ENCODE measurements at places on chromosomes 3 and 15.

- DNase-seq: no peak
- H3K4me3 ChIP-seq: no peak overlapping the region
- no peaks in the 10 kb centered on the region for H3K27me3 ChIP-seq
- H3K36me3 ChIP-seq: no peaks in the 10 kb centered on the region
- no peak overlapping the region for H3K27ac ChIP-seq
These were observed 51.6 kb downstream of the LIPC start for GRCh38 chr15:58483376-58483775.

- no peaks in the 10 kb centered on the region for H3K27me3 ChIP-seq
- no peak overlapping the region for H3K4me3 ChIP-seq
- no peaks in the 10 kb centered on the region for H3K4me1 ChIP-seq
- no peaks in the 10 kb centered on the region for H3K36me3 ChIP-seq
- no peak overlapping the region for H3K27ac ChIP-seq
These were observed 1055.8 kb upstream of the CADM2 start for GRCh38 chr3:83902787-83903533.

- H3K27ac ChIP-seq: no peak overlapping the region
- peaks cover 27% of the 10 kb centered on the region for H3K4me1 ChIP-seq
These were observed 38.6 kb downstream of the IGF1R start for GRCh38 chr15:98686983-98687382.

- H3K4me1 ChIP-seq: peaks cover 3% of the 10 kb centered on the region
- H3K27me3 ChIP-seq: no peaks in the 10 kb centered on the region
- H3K4me3 ChIP-seq: no peak overlapping the region
- H3K27ac ChIP-seq: no peak overlapping the region
- H3K36me3 ChIP-seq: peaks cover 9% of the 10 kb centered on the region
- DNase-seq: peak; percentile 30
These were observed 110.3 kb downstream of the PPP2R3A start for GRCh38 chr3:136075811-136076210.

- no peaks in the 10 kb centered on the region for H3K4me1 ChIP-seq
- H3K4me3 ChIP-seq: no peak overlapping the region
- no peaks in the 10 kb centered on the region for H3K36me3 ChIP-seq
- H3K27me3 ChIP-seq: no peaks in the 10 kb centered on the region
These were observed 153.6 kb downstream of the TMEM108 start for GRCh38 chr3:133191818-133192217.

- H3K36me3 ChIP-seq: no peaks in the 10 kb centered on the region
- H3K27me3 ChIP-seq: no peaks in the 10 kb centered on the region
- H3K4me1 ChIP-seq: no peaks in the 10 kb centered on the region
- H3K27ac ChIP-seq: no peak overlapping the region
- no peak overlapping the region for H3K4me3 ChIP-seq
These were observed 221.0 kb upstream of the CBLB start for GRCh38 chr3:106089806-106090205.

Measured in mesenchymal stem cell (in vitro differentiated cells and primary cell).